ENCODE measurements at places on chromosomes 4 and X.

GRCh38 chrX:131388293-131388692 is 99.2 kb upstream of the IGSF1 start:
- no peak overlapping the region for H3K4me3 ChIP-seq
- H3K4me1 ChIP-seq, result no peaks in the 10 kb centered on the region
- no peak overlapping the region for H3K27ac ChIP-seq
- DNase-seq, result no peak
- H3K36me3 ChIP-seq, result no peaks in the 10 kb centered on the region

GRCh38 chrX:153640736-153641575 is 6.0 kb upstream of the DUSP9 start:
- no peaks in the 10 kb centered on the region for H3K36me3 ChIP-seq
- no peak overlapping the region for H3K4me3 ChIP-seq

GRCh38 chr4:30718021-30718542 is 2.1 kb upstream of the PCDH7 start:
- peaks cover 22% of the 10 kb centered on the region for H3K4me1 ChIP-seq
- H3K27ac ChIP-seq, result no peak overlapping the region
- H3K36me3 ChIP-seq, result no peaks in the 10 kb centered on the region
- no peak overlapping the region for H3K4me3 ChIP-seq

GRCh38 chr4:73895201-73896175 is 26.3 kb downstream of the CXCL1 start:
- no peaks in the 10 kb centered on the region for H3K27me3 ChIP-seq
- DNase-seq, result no peak
- no peaks in the 10 kb centered on the region for H3K4me1 ChIP-seq
- H3K36me3 ChIP-seq, result no peaks in the 10 kb centered on the region
- no peak overlapping the region for H3K4me3 ChIP-seq

DNA sequence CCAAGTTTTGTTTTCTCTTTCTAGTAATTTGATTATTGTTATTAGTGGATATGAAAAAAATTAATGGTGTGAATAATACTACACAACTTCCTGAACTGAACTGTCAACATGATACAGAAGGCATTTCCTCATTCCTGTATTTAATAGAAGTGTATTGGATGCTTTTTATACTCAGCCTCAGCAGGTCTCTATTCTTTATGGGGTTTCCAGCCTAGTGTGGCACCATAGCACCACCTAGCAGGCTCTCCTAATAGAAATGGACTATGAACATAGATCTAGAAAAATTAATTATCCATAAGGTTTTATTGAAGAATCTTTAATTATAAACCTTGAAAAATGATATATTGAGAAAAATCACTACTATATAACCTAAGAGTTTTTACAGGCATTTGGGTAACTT is 52.4 kb downstream of the GLRB start:
- no peaks in the 10 kb centered on the region for H3K4me1 ChIP-seq
- no peaks in the 10 kb centered on the region for H3K27me3 ChIP-seq
- no peak for DNase-seq
- no peak overlapping the region for H3K4me3 ChIP-seq
- no peaks in the 10 kb centered on the region for H3K36me3 ChIP-seq
- no peak overlapping the region for H3K27ac ChIP-seq

DNA sequence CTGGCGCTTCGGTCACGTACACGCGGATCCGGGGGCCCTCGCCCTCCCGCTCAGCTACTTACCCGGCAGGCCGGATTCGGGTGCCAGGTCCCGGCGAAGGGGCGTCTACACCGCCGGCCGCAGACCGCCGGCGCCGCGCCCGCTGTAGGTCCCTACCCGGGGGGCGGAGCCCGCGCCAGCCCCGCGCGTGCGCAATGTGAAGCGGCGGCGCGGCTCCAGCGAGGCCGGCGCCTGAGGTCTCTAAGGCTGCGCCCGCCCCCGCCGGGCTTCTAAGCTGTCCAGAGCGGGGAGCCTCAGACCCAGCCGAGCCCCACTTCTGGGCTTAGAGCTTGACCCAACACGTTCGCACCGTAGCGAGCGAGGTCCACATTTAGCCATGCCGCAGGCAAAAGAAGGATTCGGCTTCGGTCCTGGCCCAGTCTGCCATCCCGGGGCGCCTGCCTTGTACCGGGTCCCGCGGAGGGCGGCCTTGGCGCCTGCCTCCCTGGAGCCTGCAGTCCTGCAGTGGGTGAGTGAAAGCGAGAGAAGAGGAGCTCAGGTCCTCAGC is at the start of gene ZNF518B:
Gene ZNF518B (minus strand): TSS at position 172 of the 547 bp plus-strand sequence. CDS start 11,098 bp downstream, outside the sequence.
- H3K36me3 ChIP-seq, result no peaks in the 10 kb centered on the region
- H3K27me3 ChIP-seq, result peaks cover 16% of the 10 kb centered on the region
- H3K4me1 ChIP-seq, result no peaks in the 10 kb centered on the region
- DNase-seq, result peak; percentile 29
- H3K4me3 ChIP-seq, result peak within 1 kb of the TSS; percentile 51

DNA sequence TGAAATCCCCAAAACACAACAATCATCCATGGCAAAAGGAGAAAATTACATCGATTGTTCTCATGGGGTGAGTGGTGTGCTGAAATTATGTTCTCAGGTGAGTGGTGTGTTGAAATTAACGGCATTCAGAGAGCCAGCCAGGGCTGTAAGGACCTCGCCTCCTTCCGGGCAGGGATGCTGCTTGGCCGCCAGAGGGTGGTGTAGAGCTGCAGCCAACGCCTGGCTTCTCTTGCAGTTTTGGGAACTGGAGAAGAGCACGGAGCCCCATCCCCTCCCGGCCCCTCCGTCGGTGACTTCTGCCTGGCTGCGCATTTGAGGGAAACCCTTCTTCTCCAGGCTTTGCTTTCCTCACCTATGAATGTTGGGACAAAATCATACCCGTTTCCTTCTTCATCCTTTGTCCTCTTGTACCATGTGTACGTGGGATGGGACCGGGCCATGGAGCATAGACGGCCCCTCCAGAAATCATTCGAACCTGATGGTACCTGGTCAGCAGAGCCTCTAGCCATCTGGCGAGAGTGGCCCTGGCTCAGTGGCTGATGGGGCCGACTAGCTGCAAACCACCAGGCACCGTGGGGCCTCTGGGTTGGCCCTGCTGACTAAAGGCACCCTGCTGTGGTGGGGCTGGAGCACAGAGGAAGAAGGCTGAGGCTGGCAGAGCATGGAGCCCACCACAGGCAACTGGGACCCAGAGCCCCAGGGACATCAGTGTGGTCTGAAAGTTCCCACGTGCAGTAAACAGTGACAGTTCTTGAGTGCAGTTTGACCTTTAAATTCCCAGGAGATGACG is 28.4 kb downstream of the TRMT44 start:
- DNase-seq, result peak; percentile 41
- no peaks in the 10 kb centered on the region for H3K4me1 ChIP-seq
- H3K27ac ChIP-seq, result no peak overlapping the region
- no peak overlapping the region for H3K4me3 ChIP-seq

GRCh38 chr4:8370835-8371595 is 69.5 kb downstream of the ACOX3 start:
- no peak overlapping the region for H3K4me3 ChIP-seq
- DNase-seq, result peak; percentile 40
- H3K36me3 ChIP-seq, result no peaks in the 10 kb centered on the region
- no peaks in the 10 kb centered on the region for H3K27me3 ChIP-seq
- no peak overlapping the region for H3K27ac ChIP-seq
- no peaks in the 10 kb centered on the region for H3K4me1 ChIP-seq

DNA sequence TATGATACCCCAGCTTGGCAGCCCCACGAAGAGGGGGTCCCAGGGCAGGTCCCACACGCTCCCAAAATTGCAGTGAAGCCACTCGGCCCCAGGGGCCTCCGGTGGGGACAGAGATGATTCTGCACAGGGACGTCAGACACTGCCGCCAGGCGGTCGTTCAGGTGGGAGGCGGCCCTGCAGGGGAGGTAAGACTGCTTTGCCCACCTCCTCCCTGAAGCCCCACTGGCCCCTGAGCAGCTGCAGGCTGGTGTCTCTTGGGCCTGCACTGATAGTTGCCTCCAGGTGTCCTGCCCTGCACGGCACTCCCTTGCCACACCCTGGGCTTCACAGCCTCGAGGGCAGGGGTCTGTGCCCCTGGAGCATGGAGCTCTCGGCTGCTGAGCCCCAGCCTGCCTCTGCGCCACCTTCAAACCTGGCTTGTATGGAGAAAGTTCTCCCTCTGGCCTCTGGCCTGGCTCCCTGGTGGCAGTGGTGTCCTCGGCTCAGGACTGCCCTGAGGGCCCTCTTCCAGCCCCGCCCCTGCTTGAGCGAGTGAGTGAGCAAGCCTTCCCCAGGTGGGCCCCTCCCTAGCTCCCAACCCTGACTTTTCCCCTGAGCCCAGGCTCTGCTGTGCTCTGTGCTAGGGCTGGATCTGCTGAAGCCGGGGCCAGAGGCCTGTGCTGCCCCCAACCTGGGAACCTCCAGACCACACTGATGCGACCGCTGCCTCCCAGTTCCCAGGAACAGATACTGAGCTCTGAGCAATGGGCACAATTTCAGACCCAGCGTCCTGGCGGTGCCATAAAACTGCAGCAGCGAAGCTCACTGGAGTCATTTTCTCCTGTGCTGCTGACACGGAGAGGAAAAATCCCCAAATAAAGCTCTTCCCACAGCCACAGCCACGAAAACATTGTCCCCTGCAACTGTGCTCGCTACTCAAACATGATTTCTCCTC is 16.1 kb downstream of the ADRA2C start:
- no peak overlapping the region for H3K4me3 ChIP-seq
- H3K27me3 ChIP-seq, result no peaks in the 10 kb centered on the region
- no peaks in the 10 kb centered on the region for H3K36me3 ChIP-seq

- no peak overlapping the region for H3K4me3 ChIP-seq
- no peak overlapping the region for H3K27ac ChIP-seq
- no peak for DNase-seq
- no peaks in the 10 kb centered on the region for H3K36me3 ChIP-seq
- no peaks in the 10 kb centered on the region for H3K27me3 ChIP-seq
- H3K4me1 ChIP-seq, result no peaks in the 10 kb centered on the region
Observed at GRCh38 chrX:134764202-134764785, 106.0 kb upstream of the PLAC1 start.

DNA sequence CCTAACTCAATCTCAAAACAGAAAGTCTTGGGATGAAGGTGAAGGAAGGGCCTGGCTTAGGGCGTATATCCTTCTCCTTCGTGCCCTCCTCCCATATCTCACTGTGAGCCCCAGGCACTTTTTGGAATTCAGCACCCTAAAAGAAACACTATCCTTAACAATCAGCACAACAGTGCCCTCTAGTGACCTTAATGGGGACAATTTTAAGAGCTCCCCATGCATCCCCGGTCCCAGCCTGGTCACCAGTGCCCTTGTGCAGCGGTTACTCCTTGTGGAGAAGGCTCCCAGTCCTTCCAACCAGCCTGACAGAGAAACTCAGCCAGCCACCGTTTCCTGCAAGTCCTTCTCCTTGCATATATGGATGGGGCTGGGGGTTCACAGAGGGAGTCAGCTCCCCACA is 4.2 kb downstream of the PAK3 start:
- H3K27me3 ChIP-seq, result peaks cover 5% of the 10 kb centered on the region
- H3K4me1 ChIP-seq, result no peaks in the 10 kb centered on the region
- H3K4me3 ChIP-seq, result no peak overlapping the region
- no peak for DNase-seq

GRCh38 chr4:163317110-163317509 is 15.3 kb downstream of the NPY1R start:
- H3K27me3 ChIP-seq, result no peaks in the 10 kb centered on the region
- H3K4me3 ChIP-seq, result no peak overlapping the region
- H3K27ac ChIP-seq, result no peak overlapping the region
- H3K36me3 ChIP-seq, result no peaks in the 10 kb centered on the region

GRCh38 chr4:81214881-81215868 is at the start of gene PRKG2:
PRKG2 (minus strand) TSS chr4:81215222; CDS start chr4:81205047, 10,175 bp downstream.
- no peaks in the 10 kb centered on the region for H3K27me3 ChIP-seq
- H3K36me3 ChIP-seq, result no peaks in the 10 kb centered on the region
- no peak within 1 kb of the TSS for H3K27ac ChIP-seq
- H3K4me3 ChIP-seq, result peak within 1 kb of the TSS; percentile 34
- no peaks in the 10 kb centered on the region for H3K4me1 ChIP-seq

- H3K4me3 ChIP-seq, result no peak overlapping the region
- H3K36me3 ChIP-seq, result no peaks in the 10 kb centered on the region
- H3K27ac ChIP-seq, result no peak overlapping the region
- H3K27me3 ChIP-seq, result no peaks in the 10 kb centered on the region
- no peaks in the 10 kb centered on the region for H3K4me1 ChIP-seq
Observed at GRCh38 chr4:74715706-74716435, 78.5 kb downstream of the BTC start.

DNA sequence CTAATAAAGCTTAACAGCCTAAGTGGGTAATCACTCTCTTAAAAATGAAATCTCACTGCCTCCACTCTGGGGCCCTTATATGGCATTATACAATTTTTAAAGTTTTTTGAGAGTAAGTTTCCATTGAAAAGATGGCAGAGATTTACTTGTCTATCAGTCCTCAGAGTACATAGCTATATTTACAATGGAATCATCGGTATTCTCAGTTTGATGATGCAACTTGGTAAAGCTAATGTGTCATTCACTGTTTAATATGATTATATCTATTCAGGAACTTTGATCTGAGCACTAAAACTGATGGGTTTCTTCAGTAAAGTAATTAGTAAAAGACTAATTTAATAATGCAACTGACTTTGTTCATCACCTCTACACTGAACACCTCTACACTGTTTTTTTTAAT is 51.6 kb downstream of the CT47B1 start:
- H3K4me3 ChIP-seq, result no peak overlapping the region
- no peak for DNase-seq
- H3K27me3 ChIP-seq, result no peaks in the 10 kb centered on the region
- no peaks in the 10 kb centered on the region for H3K4me1 ChIP-seq
- no peaks in the 10 kb centered on the region for H3K36me3 ChIP-seq

DNA sequence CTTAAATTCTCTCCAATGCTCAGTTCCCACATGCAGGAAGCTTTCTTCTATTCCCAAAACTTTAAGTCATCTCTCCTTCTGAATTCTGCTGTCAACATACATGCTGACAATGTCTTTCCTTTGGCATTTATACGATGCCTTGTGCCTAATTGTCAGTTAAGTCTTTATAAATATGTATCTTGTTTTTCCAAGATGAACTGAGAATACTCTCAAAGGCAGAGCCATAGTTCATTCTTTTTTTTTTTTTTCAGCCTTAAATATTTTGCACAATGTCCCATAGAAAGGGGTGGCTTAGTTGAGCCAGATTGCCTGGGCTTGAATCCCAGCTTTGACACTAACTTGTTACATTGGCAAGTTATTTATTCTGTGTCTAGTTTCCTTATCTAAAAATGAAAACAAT is 210.6 kb downstream of the QDPR start:
- no peak overlapping the region for H3K27ac ChIP-seq
- no peaks in the 10 kb centered on the region for H3K27me3 ChIP-seq
- H3K36me3 ChIP-seq, result no peaks in the 10 kb centered on the region
- H3K4me3 ChIP-seq, result no peak overlapping the region

DNA sequence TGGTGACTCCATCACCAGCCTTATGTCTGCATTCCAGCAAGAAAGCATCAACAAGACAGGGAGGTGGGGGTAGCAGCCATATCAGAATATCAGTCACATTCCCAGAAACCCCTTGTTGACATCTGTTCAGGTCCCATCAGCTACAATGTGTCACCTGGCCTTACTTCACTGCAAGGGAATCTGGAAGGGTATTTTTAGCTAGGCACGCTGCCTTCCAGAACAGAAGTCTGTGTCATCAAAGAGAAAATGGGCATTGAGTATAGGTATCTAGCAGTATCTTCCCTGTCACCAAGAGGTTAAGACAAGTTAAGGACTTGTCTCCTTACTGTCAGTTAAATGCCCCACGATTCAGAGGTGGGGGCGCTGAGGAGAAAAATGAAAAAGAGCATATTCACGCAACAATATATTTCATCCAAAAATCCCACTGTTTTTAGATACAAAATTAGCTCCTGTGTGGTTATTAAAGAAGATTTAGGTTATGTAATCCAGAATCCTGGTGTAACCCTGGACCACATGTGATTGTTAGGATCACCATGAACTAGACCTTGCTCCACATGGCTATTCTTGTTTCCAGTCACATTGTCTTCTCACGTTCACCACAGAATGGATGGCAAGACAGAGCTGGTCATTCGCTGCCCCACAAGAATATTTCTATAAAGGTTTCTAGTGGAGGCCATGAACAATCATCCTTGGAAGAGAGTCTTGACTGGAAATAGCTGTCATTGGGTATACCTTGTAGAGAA is 60.0 kb upstream of the PDHA1 start:
- DNase-seq, result no peak
- H3K27me3 ChIP-seq, result peaks cover 18% of the 10 kb centered on the region
- H3K27ac ChIP-seq, result no peak overlapping the region
- no peak overlapping the region for H3K4me3 ChIP-seq
- H3K36me3 ChIP-seq, result no peaks in the 10 kb centered on the region

Data from pancreas (tissue), 10 donors.